ENCODE measurements at places on chromosomes 4 and X. TPM values are rescaled to one million over a fixed set of nuclear protein-coding genes. Genes with fewer than 3 reads are reported as not detected.
A peak's percentile ranks its signal among the peaks of the same experiment; 100 is the strongest.

DNA sequence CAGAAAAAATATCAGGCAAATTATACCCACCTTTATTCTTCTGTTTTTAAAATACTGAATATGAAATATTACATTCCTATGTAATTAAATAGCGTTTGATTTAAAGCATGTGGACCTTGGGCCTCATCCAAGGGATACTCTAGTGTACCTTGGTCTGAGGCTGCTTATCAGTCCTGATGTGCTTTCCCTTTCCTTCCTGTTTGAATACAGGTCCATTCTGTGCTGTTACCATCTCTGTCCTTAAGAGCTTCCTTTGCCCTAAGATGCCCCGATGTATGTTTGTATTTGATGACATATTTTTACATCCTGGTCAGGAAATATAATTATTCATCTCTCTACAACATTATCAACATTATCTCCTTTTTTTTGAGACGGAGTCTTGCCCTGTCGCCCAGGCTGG is 24.1 kb downstream of the FAT4 start:
- no peaks in the 10 kb centered on the region for H3K36me3 ChIP-seq
- H3K27me3 ChIP-seq = no peaks in the 10 kb centered on the region
- no peak overlapping the region for H3K4me3 ChIP-seq

DNA sequence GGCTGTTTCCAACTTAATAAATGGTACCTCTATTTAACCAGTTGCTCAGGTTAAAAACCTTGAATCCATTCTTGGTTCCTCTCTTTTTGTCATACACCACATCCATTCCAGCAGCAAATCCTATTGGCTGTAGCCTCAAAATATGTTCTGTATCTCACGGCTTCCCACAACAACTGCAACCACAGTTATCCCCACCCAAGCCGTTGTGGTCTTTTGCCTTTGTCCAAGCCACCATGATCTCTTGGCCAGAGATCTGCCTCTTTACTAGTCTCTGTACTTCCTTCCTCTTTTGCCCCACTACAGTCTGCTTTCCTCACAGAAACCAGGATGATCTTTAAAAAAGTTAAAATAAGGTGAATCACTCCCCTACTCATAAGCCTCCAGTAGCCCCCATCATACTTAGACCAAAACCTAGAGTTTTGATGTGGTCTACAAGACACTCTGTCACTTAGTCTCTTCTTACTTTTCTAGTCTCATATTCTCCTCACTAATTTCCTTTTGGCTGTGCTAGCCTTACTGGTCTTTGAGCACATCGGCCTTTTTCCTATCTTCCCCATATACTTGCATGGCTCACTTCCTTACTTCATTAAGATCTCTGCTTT is 10.3 kb downstream of the MAOA start:
- H3K36me3 ChIP-seq = no peaks in the 10 kb centered on the region
- no peak overlapping the region for H3K4me3 ChIP-seq
- peaks cover 8% of the 10 kb centered on the region for H3K27me3 ChIP-seq
- H3K4me1 ChIP-seq = no peaks in the 10 kb centered on the region
- DNase-seq = no peak
- no peak overlapping the region for H3K27ac ChIP-seq

Gene SPACA5
- total RNA-seq = not detected

DNA sequence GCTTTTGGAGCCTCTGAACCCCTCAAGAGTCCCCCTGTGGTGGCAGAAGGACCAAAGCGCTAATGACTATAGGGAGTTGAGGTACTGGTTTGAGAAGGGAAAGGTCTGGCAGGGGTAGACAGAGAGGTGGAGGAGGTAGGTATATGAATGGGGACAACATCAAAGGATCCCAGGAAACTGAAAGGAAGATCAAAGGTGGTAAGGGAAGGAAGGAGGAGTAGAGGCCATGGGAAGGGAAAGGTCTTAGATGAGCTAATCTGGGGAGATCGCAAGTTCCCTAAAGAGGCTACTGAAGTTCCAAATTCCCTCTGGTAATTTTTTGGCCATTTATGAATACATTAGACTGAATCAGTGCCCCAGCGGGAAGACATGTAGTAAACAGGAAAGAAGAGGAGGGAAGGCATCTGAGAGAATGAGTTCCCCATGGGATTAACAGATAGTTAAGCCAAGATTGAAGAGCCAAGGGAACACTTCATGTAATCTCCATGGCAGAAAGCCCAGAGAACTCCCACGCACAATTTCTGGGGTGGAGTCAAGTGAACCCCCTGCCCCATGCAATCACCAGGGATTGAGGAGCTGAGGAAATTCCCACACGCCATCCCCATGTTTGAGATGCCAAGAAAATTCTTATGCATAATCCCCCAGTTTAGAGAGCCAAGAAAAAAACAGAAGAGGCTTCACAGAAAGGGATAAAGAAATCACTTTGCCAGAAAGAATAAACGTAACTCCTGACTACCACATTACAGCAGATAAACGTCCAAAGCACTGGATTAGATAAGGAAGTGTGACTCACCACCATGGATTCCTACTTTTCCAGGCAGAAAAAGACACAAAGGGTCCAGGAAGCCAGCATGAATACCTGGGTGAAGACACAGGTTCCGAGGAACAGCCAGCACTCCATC is 25.8 kb downstream of the ZNF630 start:
- peak overlapping the region; percentile 40 for H3K27ac ChIP-seq
- no peak overlapping the region for H3K4me3 ChIP-seq
- H3K4me1 ChIP-seq = no peaks in the 10 kb centered on the region
- no peaks in the 10 kb centered on the region for H3K27me3 ChIP-seq
- no peaks in the 10 kb centered on the region for H3K36me3 ChIP-seq
- DNase-seq = no peak

DNA sequence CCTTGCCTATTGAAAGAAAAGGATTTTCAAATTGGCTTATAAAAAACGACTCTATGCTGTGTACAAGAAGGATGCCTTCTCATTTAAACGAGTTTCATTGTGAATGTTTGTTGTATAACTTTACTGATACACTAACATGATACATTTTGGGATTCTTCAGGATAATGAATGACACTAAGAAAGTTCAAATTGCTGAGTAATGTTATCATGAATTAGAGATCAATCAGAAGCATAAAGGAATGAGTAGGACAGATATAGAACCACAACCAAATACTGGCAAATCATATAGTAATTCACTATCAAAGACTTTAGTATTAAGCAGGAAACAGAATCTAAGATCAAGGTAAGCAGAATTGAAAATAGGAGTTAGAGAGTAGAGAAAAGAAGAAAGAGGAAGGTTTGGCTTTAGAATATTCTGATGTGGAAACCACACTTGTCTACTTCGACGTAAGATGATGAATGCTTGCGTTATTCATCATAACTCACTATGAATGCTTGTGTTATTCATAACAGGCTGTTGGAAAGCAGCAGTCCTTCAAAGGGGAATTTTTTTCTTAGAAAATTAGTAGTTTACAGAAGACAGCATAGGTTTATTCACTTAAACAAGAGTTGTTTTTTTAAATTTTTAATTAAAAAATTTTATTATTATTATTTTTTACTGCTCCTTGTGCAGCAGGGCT is 13.4 kb downstream of the CCDC158 start:
- DNase-seq = no peak
- H3K4me1 ChIP-seq = no peaks in the 10 kb centered on the region
- no peak overlapping the region for H3K27ac ChIP-seq
- H3K27me3 ChIP-seq = no peaks in the 10 kb centered on the region
- no peak overlapping the region for H3K4me3 ChIP-seq

DNA sequence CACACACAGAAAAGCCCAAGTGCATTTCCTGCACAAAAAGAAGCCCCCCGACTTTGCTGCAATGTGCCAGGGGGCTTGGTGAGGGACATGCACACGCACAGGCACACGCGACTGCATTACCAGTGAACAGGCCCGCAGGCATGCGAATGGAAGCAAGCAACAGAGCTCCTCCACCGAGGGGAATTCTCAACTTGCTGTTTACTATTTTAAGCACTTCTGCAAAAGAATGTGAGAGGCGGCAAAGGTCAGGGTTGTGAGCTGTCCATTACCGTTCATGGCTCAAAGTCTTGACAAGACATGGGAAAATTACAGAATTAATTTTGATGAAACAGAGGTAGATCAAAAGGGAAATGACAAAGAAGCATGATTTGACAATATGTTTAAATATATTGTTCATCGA is 342.5 kb upstream of the NOCT start:
- DNase-seq = no peak
- no peak overlapping the region for H3K4me3 ChIP-seq
- H3K27ac ChIP-seq = no peak overlapping the region
- H3K27me3 ChIP-seq = no peaks in the 10 kb centered on the region

DNA sequence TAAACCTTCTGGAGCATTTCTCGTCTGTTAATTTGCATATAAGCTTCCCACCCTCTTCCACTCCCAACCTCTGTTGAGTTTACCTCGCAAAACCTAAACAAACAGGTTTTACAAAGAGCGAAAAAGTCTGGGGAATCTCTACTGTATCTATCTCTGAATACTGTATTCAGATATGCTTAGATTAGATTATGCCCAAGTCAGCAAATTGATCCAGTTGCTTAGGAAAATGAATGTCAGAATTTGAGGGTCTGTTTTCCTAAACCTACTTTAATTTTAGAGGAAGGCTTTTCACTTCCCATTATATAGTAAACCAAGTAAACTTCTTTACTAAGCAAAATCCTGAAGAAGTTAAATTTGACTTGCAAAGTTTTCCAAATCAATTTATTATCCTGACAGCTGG is 6.7 kb downstream of the CCNA2 start:
- H3K27ac ChIP-seq = no peak overlapping the region
- H3K36me3 ChIP-seq = peaks cover 68% of the 10 kb centered on the region
- no peaks in the 10 kb centered on the region for H3K4me1 ChIP-seq
- no peaks in the 10 kb centered on the region for H3K27me3 ChIP-seq

DNA sequence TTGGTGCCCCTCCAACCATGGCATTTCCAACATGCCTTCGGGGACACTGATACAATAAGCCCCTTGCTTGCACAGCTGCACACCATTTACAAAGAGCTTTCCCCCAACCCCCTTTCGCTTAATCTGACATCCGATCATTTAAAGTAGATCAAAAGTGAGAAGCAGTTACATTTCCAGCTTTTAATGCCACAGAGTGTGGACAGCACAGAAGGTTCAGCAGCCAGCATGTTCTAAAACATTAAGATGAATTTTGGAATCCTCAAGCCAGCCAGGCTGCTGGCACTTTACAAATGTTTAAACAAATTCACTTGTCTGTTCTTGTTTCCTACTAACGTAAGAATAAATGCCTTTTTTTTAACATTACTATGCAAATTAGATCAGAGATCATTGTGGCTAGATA is 284.4 kb upstream of the LDB2 start:
- no peaks in the 10 kb centered on the region for H3K4me1 ChIP-seq
- H3K27ac ChIP-seq = no peak overlapping the region
- H3K36me3 ChIP-seq = no peaks in the 10 kb centered on the region
- no peaks in the 10 kb centered on the region for H3K27me3 ChIP-seq
- no peak overlapping the region for H3K4me3 ChIP-seq

Gene LUZP4
- not detected for total RNA-seq

DNA sequence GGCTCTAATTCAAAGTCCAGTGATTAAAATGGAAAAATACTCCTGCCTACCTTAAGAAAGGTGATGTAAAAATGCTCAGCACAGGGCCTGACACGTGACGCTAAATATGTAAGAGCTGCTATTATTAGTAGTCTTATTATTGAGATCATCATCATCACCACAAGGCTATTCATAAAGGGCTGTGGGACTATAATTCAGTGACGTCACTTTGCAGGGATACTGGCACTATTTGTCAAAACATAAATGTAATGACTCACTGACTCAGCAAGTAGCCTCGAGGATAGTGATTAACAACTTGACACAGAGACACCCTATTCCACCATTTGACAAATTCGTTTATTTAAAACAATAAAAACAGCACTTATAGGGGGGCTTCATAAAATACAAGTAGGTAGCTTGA is 258.9 kb downstream of the SPANXN1 start:
- H3K27ac ChIP-seq = no peak overlapping the region
- no peaks in the 10 kb centered on the region for H3K36me3 ChIP-seq
- no peak for DNase-seq
- H3K4me3 ChIP-seq = no peak overlapping the region

Gene CFAP99
- 2.6 TPM for total RNA-seq

- H3K4me1 ChIP-seq = peaks cover 41% of the 10 kb centered on the region
- no peak overlapping the region for H3K4me3 ChIP-seq
- no peaks in the 10 kb centered on the region for H3K36me3 ChIP-seq
- no peaks in the 10 kb centered on the region for H3K27me3 ChIP-seq
- H3K27ac ChIP-seq = no peak overlapping the region
Observed at GRCh38 chr4:83219344-83220331, 65.0 kb downstream of the COQ2 start.

DNA sequence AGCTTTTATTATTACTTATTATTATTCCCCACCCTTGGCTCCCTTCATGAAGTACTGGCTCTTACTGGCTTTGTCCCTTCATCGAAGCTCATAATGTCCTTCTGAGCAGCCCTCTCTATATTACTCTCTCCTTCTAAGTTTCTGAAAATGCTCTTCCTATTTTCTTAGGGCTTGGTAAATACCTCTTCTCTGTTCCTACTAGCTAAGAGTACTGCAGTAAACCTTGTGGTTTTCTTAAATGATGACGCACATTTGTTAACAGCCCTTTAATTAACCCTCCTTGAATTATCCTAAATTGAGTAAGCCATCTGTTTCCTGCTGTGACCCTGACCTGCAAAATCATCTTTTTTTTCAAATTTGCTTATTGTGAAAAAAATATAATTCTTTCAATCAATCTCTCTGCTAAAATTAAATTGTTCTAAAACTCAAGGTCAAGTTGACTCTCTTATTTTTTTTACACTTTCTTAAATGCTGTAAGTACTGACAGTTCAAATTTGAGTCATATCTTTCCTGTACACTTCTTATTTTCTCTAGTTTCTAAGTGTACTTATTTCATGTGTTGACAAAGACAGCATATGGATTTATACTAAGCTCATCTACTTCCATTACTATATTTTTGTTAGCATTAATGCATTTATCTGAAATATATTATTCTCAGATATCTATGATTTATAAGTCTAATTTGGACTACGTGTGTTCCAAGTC is 148.9 kb downstream of the ADAM29 start:
- no peak for DNase-seq
- H3K4me1 ChIP-seq = no peaks in the 10 kb centered on the region
- H3K27me3 ChIP-seq = no peaks in the 10 kb centered on the region
- no peak overlapping the region for H3K27ac ChIP-seq

GRCh38 chr4:110620691-110621327 is 2.1 kb downstream of the PITX2 start:
- no peaks in the 10 kb centered on the region for H3K36me3 ChIP-seq
- H3K4me3 ChIP-seq = no peak overlapping the region
- no peak overlapping the region for H3K27ac ChIP-seq
- peaks cover 5% of the 10 kb centered on the region for H3K4me1 ChIP-seq

Gene PPP2R2C
- not detected for total RNA-seq

- no peak overlapping the region for H3K4me3 ChIP-seq
- no peaks in the 10 kb centered on the region for H3K4me1 ChIP-seq
- H3K27me3 ChIP-seq = no peaks in the 10 kb centered on the region
- DNase-seq = no peak
- no peaks in the 10 kb centered on the region for H3K36me3 ChIP-seq
Observed at GRCh38 chrX:38662640-38663039, 101.3 kb downstream of the TSPAN7 start.

Gene P2RY4
- total RNA-seq = not detected

DNA sequence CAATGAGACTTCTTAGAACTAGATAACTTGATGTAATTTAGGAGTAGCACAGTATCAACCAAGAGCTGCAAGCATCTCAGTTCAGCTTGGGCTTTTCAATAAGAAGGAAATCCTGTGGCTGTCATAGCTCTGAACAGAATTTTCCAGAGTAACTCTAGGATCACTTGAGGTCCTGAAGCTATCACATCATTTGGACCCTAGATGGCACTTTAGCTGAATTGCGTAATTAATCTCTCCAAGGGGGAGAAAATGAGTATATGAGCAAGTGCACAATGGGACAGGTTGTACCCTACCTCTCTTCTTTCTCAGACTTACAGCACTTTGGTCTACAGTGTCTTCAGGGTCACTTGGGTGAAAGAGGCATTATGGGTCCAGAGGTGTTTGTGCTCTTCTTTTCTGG is 45.2 kb downstream of the SLC4A4 start:
- no peak overlapping the region for H3K4me3 ChIP-seq
- H3K36me3 ChIP-seq = no peaks in the 10 kb centered on the region
- no peaks in the 10 kb centered on the region for H3K27me3 ChIP-seq
- no peak for DNase-seq
